ENCODE measurements at places on chromosomes 7 and 10.

DNA sequence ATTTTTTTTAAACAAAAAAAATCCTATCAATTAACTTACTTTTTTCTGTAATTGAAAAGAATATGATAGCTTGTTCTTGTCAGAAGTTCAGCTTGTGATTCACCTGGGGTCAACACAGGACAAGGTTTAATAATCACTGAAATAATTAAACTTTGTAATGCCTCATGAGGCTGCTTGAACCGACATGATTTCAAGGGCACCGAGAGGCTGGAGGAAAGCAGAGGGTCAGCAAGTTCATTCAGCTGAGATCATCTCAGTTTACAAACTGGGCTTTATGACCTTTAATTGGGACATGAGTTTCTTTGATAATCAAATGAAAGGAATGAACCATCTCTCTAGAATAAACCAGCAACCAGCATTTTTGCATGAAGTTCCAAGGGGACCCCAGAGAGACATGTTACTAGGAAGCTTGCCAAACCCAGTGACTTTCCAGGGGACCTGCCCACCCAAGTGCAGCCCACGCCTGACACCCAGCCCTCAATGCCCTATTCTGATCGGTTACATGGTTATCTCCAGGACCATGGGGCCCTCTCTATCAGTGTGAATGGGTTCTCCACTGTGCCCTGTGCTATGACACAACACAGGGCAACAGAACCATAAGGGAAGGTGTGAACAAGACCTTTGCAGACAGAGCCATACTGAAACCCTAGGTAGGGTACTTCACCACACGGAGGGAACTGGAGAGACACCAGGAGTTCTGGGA lies 7.8 kb upstream of the CYP3A4 start:
- DNase-seq: peak; percentile 41

DNA sequence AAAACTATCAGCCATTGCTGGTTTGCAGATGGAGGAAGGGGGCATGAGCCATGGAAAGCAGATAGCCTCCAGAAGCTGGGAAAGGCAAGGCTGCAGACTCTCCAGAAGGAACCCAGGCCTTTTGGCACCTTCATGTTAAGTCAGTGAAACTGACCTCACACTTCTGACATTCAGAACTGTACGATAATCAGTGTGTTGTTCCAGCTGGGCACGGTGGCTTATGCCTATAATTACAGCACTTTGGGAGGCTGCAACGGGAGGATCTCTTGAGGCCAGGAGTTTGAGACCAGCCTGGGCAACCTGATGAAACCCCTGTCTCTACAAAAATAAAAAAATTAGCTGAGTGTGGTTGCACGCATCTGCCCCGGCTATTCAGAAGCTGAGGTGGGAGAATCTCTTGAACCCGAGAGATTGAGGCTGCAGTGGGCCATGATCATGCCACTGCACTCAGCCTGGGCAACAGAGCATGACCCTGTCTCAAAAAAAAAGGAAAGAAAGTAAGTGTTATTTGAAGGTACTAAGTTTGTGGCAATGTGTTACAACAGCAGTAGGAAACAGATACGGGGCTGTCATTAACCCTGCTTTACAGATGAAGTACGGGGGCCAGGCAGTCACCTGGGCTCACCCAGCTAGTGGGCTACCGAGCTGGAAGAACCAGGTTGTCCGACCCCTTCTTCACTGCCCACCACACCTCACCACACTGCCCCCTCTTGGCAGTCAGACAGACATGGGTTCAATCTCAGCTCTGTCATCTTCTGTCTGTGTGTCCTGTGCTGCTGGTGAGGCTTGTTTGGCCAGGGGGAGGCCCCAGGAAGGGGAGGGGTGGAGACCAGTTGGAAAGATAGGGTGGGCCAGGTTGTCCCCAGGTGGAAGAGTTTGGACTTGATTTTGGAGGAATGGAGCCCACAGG lies 18.3 kb downstream of the CHST3 start:
- DNase-seq: peak; percentile 31

- peak; percentile 46 for DNase-seq
Measured at GRCh38 chr10:74177140-74177677, 26.2 kb downstream of the ADK start.

- DNase-seq: no peak
Measured at GRCh38 chr10:28215930-28216329, 86.9 kb downstream of the MPP7 start.

DNA sequence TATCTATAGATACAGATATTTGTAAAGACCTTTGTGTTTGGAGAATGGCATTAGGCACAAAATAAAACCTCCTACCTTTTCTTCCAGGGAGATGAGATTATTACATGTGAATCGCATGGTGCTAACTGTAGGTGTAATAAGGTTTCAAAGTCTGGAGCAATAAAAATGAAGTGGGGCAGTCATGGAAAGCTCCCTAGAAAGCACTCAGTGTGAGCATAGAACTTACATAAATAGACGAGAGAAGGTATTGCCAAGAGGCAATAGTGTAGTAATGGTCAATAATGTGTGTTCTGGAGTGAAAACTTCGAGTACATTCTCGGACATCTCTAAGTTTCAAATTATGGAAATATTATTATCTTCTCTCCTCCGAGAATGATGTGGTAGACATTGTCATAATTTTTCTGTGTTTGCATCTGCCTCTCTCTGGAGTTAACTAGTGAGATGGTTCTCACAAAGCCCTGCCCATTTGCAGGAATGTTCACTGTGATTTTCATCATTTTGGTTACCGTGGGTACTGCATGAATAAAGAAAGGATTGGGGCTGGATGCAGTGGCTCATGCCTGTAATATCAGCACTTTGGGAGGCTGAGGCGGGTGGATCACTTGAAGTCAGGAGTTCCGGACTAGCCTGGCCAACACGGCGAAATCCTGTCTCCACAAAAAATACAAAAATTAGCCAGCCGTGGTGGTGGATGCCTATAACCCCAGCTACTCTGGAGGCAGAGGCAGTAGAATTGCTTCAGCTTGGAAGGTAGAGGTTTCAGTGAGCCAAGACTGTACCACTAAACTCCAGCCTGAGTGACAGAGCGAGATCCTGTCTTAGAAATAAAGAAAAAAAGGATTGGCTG lies 10.6 kb downstream of the VIM start:
- peak; percentile 77 for DNase-seq

DNA sequence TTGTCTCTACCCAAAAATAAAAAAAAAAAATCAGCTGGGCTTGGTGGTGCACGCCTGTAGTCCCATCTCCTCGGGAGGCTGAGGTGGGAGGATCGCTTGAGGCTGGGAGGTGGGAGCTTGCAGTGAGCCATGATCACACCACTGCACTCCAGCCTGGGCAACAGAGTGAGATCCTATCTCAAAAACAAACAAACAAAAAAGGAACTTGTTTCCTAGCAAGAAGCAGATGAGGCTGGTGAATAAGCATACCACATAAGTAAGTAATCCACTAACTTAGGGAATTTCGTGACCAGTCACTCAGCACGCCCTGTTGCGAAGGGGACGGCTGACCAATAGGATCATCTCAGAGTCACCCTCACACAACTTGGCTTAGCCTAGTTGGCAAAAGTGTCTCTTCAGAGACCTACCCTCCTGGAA lies 64.6 kb downstream of the CUX1 start:
- DNase-seq: peak; percentile 77
